Islet precursor cell (in vitro differentiated cells): ENCODE measurements at places on chromosomes 5 and 9.

DNA sequence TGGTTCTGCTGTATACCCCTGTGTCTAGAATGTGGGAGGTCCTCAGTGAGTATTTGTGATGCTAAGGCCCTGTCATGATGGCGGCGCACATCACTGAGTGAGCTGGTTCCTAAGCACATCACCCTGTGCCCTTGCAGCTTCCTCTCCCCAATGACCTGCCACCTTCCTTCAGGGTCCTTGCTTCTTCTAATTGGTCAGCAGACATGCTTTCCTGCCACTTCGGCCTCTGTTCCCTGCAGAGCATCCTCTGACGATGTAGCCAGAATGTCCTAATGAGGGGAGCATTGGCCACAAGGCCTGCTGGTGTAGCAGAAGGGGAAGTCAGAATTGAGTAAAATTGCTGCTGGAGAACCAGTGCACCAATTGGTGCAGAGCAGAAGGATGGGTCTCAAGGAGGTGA is 31.1 kb upstream of the ANGPTL2 start:
- no peak for DNase-seq

DNA sequence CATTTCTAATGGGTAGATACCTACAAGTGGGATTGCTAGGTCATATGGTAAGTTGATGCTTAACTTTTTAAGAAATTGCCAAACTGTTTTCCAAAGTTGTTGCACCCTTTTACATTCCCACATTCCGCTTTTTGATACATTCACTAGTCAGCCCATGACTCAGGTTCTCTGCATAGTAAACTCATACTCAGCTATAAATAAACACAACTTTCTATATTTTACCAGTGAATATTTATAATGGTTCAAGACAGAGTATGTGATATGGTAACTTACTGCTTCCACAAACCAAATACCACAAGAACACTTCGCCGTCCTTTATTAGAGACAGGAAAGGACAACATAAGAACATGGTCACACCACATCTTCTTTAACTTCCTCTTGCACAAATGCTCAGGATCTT is 54.0 kb downstream of the PLPP1 start:
- DNase-seq, result no peak

GRCh38 chr9:118896324-118897000 is 472.8 kb downstream of the BRINP1 start:
- no peak for DNase-seq

DNA sequence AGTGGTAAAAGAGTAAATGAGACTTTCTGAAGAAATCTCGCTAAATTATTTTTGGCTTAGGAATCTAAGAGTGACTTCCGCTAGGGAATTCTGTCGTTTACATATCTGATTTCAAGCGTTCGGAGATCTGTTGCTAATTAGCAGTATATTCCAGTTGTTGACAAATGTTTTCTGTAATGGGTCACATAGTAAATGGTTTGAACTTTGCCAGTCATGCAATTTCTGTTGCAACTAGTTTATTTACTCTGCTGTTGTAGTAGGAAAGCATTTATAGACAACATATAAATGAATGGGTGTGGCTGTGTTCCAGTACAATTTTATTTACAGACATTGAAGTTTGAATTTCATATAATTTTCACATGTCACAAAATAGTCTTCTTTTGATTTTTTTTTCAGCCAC is 57.4 kb upstream of the JAK2 start:
- DNase-seq, result no peak

GRCh38 chr9:129390541-129390940 is 212.5 kb upstream of the IER5L start:
- DNase-seq, result no peak

DNA sequence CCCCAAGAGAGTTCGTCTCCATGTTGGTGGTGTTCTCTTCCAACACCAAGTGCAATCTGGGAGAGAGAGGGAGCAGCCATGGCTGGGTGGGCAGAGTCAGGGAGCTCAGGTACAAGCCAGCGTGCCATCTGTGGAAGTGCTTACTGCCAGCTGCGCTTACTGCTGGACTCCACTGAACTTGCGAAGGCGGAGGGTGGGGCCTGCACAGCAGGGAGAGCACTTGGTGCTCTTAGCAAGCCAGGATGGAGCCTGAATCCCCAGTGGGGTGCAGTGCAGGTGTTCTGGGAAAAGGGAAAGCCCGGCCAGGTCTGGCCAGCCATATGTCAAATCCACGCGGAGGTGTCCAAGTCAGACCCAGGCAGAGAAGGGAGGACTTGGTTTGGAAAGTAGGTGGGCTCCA is 142.0 kb downstream of the FANCC start:
- no peak for DNase-seq

GRCh38 chr5:15014809-15015208 is 143.2 kb upstream of the ANKH start:
- DNase-seq, result no peak

GRCh38 chr5:27308153-27308552 is 269.8 kb upstream of the CDH9 start:
- DNase-seq, result no peak

GRCh38 chr9:89473762-89474469 is 24.0 kb downstream of the SEMA4D start:
- DNase-seq, result no peak

DNA sequence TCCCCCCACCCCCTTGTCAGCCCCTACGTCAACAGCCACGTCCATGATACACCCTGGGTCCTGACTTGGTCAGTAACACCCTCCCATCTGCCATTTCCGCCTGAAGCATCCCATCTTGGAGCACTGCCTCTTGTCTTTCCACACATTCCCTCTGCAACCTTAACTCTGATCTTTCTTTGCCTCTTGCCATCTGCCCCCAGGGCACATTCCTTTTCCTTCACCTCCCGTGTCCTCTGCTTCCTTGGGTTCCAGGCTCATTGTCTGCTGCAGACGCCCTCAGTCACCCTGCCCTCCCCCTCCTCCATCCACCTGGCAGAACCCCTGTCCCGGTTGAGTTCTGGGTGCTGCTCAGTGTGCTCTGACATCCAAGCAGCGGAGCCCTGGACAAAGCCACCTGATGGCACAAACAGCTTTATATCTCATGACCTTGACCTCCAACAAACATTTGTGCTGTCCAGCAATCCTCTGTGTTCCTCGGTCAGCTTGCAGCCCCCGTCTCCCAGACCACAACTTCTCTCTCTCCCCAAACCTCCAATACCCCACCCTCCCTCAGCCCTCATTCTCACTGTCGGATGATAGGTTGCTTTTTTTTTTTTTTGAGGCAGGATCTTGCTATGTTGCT is 97.7 kb upstream of the IER5L start:
- DNase-seq, result peak; percentile 94

DNA sequence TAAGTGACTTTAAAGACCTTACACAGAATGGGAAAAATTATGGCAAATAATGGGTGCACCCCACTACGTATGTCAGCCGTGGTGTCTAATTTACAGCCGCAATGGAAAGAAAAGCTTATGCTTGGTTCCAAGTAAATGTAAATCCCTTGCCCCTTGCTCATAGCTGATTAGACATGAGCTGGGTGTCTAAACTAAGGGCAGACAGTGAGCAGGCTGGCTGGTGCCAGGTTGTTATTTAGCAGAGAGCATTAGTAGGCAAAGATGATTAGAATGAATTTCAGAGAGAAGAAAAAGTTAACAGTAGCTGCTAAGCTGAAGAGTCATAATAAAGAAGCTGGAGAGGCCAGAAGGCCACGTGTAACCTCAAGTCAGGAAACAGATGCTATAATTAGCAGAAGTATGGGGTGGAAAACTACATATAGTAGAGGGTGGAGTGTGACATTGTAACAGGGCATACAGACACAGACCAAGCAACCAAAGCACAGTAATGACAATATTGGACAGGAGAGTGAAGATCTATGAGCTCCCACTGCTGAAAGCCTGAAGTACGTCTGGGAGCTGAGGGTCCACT is 257.7 kb downstream of the MCTP1 start:
- no peak for DNase-seq

GRCh38 chr9:136577941-136578625 is 32.2 kb upstream of the NOTCH1 start:
- DNase-seq, result no peak

GRCh38 chr5:109155625-109156024 is 254.1 kb downstream of the PJA2 start:
- DNase-seq, result no peak

DNA sequence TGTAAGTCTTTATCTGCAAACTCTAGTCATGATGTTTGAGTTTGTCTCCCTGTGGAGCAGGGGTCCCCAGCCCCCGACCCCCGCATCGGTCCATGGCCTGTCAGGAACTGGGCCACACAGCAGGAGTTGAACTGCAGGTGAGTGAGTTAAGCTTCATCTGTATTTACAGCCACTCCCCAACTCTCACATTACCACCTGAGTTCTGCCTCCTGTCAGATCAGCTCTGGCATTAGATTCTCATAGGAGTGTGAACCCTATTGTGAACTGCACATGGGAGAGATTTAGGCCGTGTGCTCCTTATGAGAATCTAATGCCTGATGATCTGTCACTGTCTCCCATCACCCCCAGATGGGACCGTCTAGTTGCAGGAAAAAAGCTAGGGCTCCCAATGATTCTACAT is 7.0 kb downstream of the C9orf85 start:
- no peak for DNase-seq

DNA sequence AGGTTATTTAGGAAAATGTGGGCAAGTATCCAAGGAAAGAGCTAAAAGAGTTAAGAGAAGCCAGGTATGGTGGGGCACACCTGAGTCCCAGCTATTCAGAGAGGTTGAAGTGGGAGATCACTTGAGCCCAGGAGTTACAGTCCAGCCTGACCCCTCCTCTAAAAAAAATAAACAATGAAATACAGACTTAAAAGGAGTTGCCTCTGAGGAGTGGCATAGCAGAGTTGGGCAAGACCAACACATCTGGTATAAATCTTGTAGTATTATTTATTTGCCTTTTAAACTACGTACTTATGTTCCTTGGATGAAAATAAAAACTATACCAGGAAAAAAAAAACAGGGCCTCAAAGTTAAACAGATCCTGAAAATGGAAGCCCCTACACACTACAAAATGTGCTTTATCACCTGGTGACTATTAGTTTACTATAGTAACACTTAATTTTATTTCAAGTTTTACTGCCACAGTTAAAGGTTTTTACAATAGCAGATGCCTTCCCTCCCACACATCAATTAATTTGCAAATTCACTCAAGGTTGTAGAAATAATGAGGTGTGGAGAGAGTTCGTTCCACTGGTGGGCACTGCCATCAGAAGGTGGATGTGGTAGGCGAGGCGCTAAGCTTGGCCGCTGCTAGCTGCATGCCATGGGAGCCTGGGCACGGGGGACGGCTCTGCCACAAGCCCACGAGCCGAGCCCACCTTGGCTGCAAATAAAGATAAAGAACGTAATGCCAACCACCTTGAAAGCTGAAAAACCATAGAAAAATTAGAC is 48.0 kb downstream of the MED27 start:
- DNase-seq, result no peak

DNA sequence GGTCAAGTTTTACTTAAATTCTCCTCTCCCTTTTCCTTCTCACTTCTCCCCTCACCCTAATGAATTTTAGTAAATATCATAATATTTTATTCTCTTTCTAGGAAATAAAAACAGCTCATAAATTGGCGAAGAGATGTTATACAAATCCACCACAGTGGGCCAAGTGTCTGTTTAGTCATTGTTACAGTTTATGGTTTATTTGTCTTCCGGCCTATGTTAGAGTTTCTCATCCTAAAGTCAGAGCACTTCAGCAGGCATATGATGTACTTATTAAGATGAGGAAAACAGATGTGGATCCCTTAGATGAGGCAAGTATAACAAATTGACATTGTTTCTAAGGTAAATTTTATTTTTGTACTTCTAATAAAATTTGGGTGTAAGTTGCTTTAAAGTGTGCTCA is 48.2 kb downstream of the RPS6 start:
- DNase-seq, result no peak

DNA sequence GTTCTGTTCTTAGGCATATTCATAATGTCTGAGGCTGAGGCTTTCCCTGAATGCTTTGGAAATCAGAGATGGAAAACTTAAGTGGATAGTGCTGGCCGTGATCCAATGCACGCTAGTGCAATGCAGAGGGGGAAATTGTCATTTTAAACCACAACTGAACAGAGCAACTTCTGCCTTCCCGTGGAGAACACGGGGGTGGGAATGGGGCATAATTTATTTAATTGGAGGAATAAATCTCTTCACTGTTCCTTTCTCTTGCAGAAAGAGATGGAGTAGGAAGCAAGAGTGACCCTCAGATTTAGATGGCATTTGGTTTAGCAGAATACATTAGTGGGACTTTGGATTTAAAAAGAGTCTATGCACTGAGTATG is 22.9 kb upstream of the NREP start:
- DNase-seq, result no peak

GRCh38 chr5:59193616-59194319 is 610.9 kb downstream of the RAB3C start:
- DNase-seq, result peak; percentile 59

- DNase-seq, result no peak
These were observed 18.0 kb upstream of the ATP10B start for GRCh38 chr5:160869989-160870521.

DNA sequence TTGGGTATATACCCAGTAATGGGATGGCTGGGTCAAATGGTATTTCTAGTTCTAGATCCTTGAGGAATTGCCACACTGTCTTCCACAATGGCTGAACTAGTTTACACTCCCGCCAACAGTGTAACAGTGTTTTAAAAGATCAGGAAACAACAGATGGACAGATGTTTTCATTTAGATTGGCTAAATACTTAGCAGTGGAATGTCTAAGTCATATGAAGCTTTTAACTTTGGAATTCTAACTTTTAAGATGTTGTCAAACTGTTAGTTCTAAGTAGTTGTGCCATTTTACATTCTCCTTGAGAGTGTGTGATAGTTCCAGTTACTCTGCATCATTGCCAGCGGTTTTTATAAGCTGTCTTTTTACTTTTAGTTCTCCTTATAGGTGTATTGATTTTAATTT is 688.8 kb downstream of the SEMA5A start:
- DNase-seq, result no peak

DNA sequence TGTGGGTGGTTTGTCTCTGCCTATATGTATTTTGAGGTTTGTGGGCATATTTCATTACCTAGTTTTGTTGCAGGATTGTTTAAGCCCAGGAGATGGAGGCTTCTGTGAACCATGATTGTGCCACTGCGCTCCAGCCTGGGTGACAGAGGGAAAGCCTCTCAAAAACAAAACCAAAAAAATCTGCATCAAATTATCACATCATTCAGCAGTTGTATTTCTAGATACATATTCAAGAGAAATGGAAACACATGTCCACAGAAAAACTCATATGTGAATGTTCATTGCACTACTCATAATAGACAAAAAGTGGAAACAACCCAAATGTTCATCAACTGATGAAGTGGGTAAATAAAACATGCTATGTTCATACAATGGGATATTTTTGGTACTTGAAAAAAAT is 29.9 kb downstream of the HSPA4 start:
- DNase-seq, result no peak

GRCh38 chr5:122719991-122720746 is 54.7 kb upstream of the SNX2 start:
- no peak for DNase-seq
